D721Med (cell line): ENCODE measurements at places on chromosomes 5 and 9.

DNA sequence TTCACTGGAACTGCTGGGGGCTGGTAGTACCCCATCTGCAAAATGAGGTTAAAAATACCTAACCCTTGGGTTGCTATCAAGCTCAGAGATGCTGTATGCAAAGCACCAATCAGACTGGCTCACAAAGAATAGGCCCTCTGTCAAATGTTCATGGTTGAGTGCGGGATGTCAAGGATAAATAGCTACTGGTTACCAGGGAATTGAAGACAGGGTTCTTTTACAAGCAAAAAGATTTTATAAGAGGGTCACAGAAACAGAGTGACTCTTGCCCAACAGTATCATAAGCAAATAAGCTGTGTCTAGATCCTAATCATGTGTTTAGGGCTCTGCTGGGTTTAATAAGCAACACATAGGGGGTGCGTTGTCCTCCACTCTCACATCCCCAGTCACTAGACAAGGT, 11.9 kb downstream of the SYK start:
- DNase-seq: no peak

DNA sequence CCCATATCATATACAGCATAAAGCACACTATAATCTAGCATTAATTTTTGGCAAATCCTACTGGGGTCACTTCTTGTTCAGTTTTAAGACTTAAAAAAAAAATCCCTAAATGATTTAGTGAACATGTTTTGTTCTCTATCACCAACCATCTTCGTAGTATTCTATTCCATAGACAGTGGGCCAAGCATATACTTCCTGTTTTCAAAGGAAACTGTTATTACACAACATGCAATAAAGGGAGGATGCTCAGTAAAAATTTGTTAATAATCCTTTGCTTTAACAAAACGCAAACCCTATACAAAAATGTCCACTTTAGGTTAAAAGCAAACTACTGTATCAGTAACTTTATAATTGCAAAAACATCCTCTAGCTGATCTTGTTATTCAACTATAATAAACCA, 13.0 kb downstream of the CCNH start:
- no peak for DNase-seq

- no peak for DNase-seq
These were observed 117.5 kb downstream of the BOD1 start for GRCh38 chr5:173498739-173499470.

DNA sequence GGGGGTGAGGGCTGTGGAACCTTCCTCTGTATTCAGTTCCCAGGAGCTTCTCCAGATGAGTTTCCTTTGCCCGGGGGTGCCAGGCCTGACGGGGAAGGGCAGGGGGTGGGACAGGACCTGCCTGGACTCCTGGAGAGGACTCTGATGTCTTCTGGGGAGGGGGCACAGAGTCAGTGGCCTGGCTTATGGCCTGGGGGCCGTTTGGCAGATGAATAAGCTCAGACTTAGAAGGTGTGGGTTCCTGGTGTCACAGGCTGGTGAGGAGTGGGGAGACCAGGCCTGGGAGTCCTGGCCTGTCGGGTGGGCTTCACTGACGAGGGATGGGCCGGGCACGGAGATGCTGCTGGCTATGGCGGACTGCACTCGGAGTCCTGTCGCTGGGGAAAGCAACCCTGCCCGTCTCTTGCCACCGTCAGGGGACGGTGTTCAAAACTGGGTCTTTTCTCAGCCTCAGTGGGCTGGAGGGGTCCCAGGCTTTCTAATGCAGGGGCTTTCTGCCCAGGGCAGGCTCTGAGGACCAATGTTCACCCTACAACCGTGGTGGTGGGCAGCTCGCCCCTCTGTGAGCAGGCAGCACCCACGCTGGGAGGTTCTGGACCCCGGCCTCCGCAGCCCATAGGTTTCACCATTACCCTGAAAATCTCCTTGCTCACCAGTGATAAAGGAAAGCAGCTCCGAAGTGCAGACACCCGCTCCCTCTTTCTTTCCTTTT, 16.2 kb downstream of the COL5A1 start:
- no peak for DNase-seq

GRCh38 chr9:127828262-127829031, 25.8 kb downstream of the FPGS start:
- no peak for DNase-seq

DNA sequence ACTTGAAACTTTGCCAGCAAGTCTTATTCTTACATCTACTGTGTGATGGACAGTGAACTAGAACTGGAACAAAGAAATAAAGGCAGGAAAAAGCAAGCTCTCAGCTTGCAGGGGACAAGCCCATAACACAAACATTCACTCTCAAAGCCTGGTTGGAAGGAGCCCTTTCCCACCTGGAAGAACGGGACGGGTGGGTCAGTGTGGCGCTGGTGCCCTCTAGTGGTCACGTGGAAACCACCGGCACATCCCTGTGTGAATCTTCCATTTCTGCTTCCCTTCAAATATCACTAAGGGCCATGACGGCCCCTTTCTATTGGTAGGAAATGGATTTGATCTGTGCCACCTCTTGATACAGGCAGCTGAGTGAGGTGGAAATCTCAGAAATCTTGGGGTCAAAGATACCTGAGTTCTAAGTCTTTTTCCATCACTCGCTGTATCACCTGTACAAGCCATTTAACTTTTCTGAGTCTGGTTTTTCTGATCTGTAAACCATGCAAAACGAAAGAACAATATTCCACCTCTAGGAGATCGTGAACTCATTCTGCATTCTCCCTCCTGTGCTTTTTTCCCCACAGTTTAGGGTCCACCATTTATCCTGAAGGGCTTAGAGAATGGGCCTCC, 211.6 kb downstream of the MSX2 start:
- peak; percentile 18 for DNase-seq
